ENCODE measurements at places on chromosomes 5 and 9.
A peak's percentile ranks its signal among the peaks of the same experiment; 100 is the strongest.

- no peak for DNase-seq
These were observed 145.6 kb downstream of the DAB2IP start for GRCh38 chr9:121797081-121797480.

- DNase-seq, result no peak
These were observed 56.8 kb downstream of the LIX1 start for GRCh38 chr5:97085459-97086181.

DNA sequence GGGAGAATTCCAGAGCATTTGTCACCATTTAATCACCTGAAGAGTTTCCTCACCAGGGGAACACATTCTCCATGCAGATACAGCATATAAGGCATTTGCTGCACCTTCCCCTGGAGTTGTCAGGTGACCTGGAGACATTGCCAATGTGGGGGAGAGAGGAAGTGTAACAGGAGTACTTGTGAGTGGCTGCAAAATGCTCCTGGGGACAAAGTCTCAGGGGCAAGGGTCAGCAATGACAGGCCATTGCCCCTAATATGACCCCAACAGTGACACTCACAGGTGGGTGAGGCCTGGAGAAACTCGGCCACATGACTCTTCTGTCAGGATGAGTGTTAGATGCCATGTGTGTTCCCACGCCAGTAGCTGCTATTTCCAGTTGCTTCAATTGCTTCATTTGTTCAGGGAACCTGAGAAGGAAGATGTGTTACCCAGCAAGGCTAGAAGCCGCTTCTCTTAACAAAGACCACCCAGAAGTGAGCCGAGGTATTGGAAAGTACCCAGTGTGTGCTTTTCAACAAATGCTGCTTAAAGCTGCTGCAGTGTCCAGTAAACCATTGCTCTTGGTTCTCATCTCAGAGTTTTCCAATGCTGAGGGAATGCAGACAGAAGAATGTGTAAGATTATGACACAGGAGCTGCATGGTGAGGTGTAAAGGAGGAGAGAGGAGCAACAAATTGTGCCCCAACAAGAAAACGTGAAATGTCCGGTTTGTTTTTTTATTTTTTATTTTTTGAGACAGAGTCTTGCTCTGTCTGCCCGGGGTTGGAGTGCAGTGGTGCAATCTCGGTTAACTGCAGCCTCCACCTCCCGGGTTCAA lies 128.2 kb upstream of the SLC44A1 start:
- no peak for DNase-seq

- DNase-seq, result no peak
These were observed 17.4 kb downstream of the SH3PXD2B start for GRCh38 chr5:172436879-172437369.

DNA sequence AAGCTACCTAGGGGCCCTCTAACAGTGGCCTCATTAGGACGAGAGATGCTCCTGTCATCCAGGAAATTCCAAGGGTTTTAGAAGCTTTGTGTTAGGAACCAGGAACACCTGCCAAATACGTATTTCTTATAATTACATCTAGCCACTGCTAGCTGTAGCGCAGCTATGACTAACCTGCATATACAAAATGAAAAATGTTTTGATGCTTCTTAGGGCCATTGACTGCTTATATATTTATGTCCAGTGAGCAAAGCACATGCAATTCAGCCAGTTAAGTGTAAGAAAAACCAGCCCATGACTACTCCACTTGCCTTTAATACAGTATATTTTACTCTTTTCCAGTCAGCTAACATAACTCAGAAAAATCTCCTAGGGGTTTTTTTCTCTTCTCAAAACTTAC lies 143.3 kb downstream of the TRPM3 start:
- DNase-seq, result no peak

DNA sequence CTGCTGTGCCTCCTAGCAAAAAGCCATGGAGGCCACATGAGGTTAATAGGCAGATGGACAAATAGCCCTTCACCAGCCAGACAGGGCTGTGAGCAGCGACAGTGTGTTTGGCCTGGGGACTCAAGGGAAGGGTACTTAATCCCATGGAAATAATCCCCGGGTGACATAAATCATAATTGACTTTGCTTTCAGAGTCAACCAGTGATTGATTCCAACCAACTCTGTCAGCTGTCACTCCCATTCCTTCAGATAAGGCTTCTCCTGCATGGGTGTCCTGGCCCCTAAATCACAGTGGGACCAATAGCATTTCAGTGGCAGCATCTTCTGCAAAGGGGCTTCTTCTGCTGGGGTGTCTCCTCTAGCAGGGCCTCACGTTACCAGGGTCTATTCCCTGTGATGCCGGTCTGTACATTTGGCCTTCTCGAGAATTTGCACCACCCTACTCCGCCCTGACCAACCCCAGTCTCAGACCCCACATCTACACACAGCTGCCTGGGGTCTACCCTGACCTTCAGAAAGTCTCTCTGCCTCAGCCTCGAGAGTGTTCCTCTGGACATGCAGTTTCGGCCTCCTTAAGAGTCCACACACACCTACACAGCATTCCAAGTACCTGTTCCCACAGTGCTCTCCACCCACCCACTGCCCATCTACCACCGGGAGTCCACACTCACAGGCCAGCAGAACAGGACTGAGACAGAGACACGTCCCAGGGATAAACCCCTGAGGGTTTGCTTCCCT lies 3.7 kb downstream of the CLTB start:
- DNase-seq, result no peak

- no peak for DNase-seq
These were observed 104.5 kb upstream of the CHD1 start for GRCh38 chr5:99033014-99033900.

- no peak for DNase-seq
These were observed 209.4 kb upstream of the RGMB start for GRCh38 chr5:98563885-98564653.

GRCh38 chr9:19199012-19199411 lies 31.5 kb upstream of the DENND4C start:
- DNase-seq, result no peak

DNA sequence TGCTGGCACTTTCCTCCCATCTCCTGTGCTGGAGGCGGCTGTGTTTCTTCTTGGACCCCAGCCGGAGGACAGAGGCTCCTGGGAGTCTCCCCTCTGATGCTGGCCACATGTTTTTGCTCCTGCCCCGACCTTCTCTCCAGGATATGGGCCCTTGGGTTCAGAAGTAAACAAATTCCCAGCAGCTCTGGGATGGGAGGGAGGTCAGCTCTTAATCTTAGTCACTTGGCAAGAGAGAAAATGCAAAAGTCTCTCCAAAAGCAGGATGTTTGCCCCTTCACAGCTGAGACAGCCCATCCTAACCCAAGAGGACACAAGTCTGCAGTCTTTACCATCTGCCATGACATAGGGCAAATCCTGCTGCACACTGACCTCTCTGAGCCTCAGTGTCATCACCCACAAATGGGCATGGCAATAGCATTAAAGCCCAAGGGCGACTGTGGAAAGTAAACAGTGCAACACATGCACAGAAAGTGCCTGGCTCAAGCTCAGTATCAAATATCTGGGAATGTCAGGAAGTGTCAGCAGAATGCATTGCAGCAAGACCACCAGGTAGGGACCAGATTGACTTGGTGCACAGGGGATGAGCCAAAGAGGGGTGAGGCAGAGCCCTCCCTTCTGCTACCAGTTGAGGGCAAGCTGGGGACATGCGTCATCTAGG lies 117.0 kb upstream of the CXCL14 start:
- no peak for DNase-seq

GRCh38 chr5:68419637-68420452 lies 204.3 kb downstream of the PIK3R1 start:
- DNase-seq, result peak; percentile 45

All from brain microvascular endothelial cell (primary cell).